ENCODE measurements at places on chromosomes 5 and 9.

GRCh38 chr5:56297851-56298250 lies 64.7 kb upstream of the ANKRD55 start:
- DNase-seq = no peak

GRCh38 chr9:99903393-99903792 lies 3.1 kb upstream of the STX17 start:
- DNase-seq = no peak

DNA sequence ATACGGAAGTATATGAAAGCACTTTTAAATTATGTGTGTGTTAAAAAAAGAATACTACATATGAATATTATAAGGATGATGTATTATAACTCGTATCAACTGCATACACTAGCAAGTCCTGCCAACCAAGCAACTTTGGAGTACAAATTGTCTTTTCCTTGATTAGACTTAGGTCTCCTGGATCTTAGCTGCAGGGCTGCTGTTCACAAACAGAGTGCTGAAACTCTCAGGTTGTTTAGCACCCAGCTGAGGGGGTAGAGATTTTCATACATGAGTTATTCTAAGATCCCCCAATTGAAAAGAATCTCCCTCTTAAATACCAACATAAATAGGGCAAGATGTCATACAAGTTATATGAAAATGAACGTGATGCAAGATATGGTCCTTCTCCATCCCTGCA lies 149.8 kb upstream of the TNC start:
- no peak for DNase-seq

GRCh38 chr9:95081998-95082397 lies 235.5 kb downstream of the FANCC start:
- no peak for DNase-seq

Data from activated CD4-positive, alpha-beta T cell treated with anti-CD3 and anti-CD28 coated beads, Interleukin-2, Interleukin-4, amounts not matched to agents 100 ng/mL and 50 ng/mL, durations not matched to agents 16 hours and 8 hours (primary cell).